Right atrium auricular region (tissue), 2 donors: ENCODE measurements at places on chromosomes 12 and 14. TPM values are rescaled to one million over a fixed set of nuclear protein-coding genes. Genes with fewer than 3 reads are reported as not detected.

SLC38A2 gene
- total RNA-seq: 192 TPM

EIF2S3B gene
- not detected for total RNA-seq

SLCO1A2 gene
- not detected for total RNA-seq

BTG1 gene
- total RNA-seq: 61.6 TPM

RPS29 gene
- total RNA-seq: 1,499 TPM

RXYLT1 gene
- 18.7 TPM for total RNA-seq

ADAM20 gene
- total RNA-seq: 0.59 TPM

CMA1 gene
- not detected for total RNA-seq

LRRC43 gene
- total RNA-seq: 0.71 TPM

NPAS3 gene
- 1.3 TPM for total RNA-seq

CLEC7A gene
- 7.9 TPM for total RNA-seq

DNA sequence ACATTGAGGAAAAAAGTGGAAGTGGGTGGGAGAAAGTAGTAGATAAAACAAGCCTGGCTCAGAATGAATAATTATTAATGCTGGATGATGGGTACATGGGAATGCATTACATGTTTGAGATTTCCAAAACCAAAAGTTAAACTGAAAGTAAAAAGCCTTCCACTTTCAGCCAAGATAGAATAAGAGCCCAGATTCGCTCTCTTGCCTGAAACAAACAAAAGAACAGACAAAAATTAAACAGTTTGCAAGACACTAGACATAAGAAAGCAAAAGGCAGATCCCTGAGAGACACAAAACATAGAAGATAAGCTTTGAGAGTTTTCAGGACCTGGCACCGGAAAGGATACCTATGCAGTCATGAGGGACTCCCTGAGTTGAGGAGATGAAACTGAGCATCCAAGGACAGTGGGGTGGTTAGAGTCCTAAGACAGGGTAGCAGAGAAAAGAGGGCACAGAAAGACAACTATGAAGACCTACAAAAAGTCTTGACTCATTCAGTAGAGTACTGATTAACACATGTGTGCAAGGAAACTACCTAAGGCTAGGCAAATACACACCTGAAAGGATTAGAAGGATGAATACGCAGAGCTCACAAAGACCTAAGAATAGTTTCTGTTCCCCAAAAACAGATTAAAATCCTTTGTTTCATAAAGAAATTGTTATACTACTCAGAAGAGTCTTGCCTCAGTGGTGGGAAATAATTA, 54.1 kb downstream of the CEP83 start:
- no peak for DNase-seq

GRCh38 chr12:1914114-1914911, 4.1 kb downstream of the CACNA2D4 start:
- peak; percentile 44 for DNase-seq

DNA sequence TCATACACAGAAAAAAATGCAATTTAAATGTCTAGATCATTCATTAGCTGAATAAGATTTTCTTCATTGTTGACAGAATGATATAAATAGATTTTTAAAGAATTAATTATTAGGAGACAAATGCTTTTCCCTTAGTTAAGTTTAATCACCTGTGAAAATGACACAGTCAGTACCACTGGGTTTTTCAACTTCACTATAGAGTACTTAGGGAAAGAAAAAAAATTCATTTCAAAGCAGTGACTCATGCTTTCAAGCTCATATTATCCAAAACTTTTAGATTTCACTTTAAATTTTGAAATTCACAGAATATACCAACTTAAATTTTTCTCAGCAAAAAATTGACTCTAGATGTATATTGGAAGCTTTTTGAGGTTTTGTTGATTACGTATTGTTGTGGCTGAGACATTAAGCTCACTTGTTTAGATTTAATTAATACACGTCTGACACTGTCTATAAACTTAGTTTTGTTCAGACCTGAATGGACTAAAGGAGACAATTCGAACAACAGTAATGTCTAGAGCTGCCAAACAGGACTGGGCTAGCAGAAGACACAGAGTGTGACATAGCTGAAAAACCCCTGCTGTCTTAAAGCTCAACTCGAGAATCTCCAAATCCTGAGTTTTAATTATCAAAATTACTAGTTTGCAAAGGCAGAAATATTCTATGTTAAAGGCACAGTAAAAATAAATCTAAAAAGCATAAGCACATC, 1.6 kb downstream of the MGAT4C start:
- DNase-seq: no peak

GRCh38 chr14:105377555-105378182, 20.7 kb upstream of the TEX22 start:
- DNase-seq: no peak

GRCh38 chr12:28202374-28203130, 12.3 kb downstream of the CCDC91 start:
- DNase-seq: no peak

GRCh38 chr12:10098791-10099190, at the start of gene CLEC1A:
CLEC1A (minus strand) TSS chr12:10098985; CDS start chr12:10098922, 63 bp downstream.
- no peak for DNase-seq

- no peak for DNase-seq
These were observed 947.7 kb downstream of the GALC start for GRCh38 chr14:87045246-87045645.

- peak; percentile 73 for DNase-seq
These were observed at the start of gene CD4 for GRCh38 chr12:6788972-6789924. CD4 (plus strand) TSS chr12:6789528; CDS start chr12:6800139, 10,611 bp downstream.

- DNase-seq: no peak
These were observed 8.4 kb downstream of the PITPNM2 start for GRCh38 chr12:123142518-123142840.

- DNase-seq: no peak
These were observed 2.2 kb upstream of the KRT80 start for GRCh38 chr12:52193991-52194390.

DNA sequence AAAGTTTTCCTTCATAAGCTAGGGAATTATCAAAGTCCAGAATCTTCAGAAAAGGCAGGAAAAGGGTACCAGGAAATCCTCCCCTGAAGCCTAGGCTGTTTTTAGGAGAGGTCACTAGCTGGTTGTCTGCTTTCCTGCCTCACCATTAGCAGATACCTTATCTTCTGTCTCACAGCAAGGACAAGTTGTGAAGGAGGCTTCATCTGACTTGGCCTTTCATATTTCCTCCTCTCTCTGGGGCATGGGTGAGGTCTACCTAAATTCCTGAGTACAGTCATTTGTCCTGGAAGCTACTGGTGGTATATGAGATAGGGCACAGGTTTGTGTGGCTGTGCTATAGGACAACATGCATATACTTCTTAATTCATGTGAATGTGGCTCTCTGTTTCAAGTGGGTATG, 2.3 kb downstream of the FOXJ2 start:
- no peak for DNase-seq

GRCh38 chr12:49667325-49668090, 39.7 kb downstream of the FMNL3 start:
- DNase-seq: no peak

DNA sequence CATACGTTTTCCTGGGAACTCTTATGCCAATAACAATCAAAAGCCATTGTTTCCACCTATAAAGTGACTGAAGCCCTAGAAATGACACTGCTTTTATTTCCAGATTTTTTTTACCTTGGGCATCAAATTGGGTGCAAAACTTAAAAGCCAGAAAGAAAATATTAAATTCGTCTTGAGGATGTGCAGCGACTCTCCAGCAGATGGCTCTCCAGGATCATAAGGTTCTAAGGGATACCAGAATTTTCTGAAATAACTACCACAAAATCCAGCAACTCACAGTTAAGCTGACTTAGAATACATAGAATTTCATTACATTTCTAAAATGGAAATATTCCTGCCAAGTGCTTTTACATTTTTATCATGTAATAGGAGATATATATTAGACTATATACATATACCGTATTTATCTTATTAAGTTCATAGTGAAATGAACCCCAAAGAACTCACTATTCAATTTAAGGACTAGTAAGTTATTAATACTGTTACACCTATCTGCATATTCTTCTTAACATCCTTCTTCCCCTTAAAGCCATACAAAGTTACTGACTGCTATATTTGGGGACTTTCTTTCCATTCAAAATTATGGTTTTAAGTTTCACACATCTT, 44.0 kb downstream of the ARMH4 start:
- no peak for DNase-seq

DNA sequence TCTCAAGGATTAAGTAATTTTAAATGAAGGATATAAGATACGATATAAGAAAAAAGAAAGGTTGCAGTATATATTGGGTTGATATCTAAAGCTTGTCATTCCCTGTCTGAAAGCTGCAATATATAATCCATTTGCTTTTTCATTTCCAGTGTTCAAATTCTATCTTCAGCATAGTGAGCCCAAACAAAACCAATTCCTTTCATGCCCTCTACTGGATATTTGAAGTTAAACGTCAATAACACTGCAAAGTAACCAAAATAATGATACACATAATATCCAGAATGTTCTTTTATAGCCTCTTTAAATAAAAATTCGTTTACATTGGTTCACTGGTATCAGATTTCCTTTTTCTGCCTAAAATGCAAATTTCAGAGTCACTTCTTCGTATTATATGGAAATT, 64.5 kb upstream of the DAAM1 start:
- no peak for DNase-seq

DNA sequence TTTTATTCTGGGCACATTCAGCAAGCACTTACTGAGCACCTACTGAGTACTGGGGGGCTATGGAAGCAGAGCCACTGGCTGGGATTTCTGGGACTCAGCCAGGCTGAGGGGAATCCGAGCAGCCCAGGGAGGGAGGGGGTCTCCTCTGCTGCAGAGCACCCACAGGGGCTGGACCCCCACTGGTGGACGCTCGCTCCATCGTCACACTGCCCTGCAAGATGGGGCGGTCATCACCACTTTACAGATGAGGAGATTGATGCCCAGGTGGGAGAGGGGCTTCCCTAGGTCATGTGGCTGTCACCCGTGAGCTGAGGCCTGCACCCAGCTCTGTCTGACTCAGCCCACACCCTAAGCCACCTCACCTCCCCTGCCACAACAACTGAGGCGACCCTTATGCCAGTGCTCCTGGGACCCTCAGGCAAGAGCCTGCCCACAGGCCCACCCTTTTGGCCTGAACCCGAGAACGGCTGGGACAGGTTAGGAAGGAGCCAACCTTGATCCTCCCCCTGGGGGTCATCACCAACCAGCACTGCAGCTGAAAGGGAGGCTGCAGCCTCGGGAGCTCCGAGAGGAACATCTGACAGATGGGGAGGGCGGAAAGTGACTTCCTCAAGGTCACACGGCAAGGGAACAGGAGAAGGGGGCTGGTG, 74.4 kb downstream of the SERPINA3 start:
- no peak for DNase-seq

DNA sequence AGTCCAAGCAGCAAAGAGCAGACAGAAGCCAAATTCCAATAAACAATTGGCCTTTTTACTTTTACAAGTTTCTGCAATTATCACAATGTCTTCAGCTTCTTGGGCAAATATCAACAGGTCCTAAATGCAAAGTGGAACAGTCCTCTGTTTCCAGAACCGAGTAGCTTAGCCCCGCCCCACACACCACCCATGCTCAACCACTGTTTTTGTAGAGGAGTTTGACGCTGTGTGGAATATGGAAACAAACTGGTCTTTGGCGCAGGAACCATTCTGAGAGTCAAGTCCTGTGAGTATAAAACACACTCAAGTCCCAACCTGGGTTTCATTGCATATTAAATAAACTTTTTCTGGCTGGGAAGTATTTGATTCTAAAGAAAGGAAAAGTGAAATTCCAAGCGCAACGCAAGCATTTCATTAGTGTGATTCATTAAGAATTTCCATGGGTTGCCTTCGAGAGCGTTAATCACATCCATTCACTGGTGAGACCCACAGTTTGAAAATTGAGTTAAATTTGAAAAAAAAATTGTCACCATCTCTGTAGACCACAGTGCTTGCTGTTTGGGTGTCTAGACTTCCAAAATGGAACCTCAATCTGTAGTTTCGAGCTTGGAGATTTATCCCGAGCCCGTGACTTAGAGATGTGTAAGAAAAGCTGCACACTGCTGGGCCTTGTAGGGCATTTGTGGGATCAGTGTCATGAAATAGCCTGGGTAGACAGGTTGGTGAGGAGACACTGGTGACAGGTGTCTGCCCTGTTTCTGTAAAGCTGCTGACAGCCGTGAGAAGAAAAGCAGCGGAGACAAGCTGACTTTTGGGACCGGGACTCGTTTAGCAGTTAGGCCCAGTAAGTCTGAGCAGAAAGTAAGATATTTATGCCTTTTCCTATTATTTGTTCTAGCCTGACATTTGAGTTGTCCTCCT, 96.1 kb downstream of the DAD1 start:
- DNase-seq: no peak

DNA sequence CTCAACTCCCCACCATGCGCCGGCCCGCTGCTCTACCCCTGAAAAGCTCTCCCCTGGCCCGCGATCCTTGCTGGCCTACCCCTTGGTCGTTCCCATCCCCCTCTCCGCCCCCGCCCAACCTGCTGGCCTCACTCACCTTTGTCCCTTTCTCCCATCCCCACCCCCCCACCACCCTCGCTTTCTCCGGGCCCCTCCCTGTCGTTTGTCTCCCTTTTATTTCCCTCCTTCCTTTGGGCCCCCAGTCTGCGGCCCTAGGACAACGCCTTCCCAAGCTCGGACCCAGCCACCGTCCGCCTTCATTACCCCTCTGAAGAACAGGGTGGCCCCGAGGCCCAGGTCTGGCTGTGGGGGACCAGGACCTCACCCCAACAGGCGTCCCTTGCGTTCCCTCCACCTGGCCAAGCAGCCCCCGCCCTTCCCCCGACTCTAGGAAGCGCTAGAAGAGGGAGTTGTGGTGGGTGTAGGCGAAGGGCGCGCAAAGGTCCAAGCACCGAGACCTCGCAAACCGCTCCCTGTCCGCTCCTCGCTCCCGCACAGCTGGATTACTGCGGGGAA, 6.9 kb upstream of the SLC7A7 start:
- no peak for DNase-seq

GRCh38 chr14:76585616-76586015, 175.7 kb upstream of the VASH1 start:
- no peak for DNase-seq

DNA sequence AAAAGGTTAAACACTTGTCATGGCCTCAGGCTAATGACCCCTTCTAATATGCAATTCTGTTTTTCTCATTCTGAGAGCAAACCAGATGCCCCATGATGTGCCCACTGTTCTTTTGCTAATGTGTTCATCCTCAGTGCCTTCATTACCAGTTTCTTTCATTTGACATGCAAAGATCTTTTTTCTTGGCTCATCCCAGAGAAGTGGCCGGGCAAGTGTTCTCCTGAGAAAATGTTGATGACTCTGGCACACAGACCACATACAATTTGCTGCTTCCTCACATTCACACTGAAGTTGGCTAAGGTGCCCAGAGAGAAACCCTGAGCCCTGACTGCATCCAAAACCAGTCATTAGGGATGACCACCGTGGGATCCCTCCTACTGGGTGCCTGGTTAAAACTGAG, 833.3 kb downstream of the DIO2 start:
- no peak for DNase-seq
